ENCODE measurements at places on chromosomes 7 and 10. TPM values are rescaled to one million over a fixed set of nuclear protein-coding genes. Genes with fewer than 3 reads are reported as not detected.

The PTF1A gene
- not detected for total RNA-seq

The HYAL4 gene
- total RNA-seq, result not detected

The MICALL2 gene
- 0.94 TPM for total RNA-seq

The CUL2 gene
- total RNA-seq, result 36.9 TPM

The AASS gene
- total RNA-seq, result 10.8 TPM

The SAMD9L gene
- total RNA-seq, result 45.3 TPM

The LRIT1 gene
- total RNA-seq, result not detected

The CYP2C19 gene
- not detected for total RNA-seq

The FXYD4 gene
- not detected for total RNA-seq

The TMEM196 gene
- total RNA-seq, result not detected

The MMD2 gene
- not detected for total RNA-seq

The GALNT17 gene
- total RNA-seq, result not detected

GRCh38 chr10:122648599-122649428, 50.8 kb downstream of the C10orf120 start:
- DNase-seq, result peak; percentile 8

DNA sequence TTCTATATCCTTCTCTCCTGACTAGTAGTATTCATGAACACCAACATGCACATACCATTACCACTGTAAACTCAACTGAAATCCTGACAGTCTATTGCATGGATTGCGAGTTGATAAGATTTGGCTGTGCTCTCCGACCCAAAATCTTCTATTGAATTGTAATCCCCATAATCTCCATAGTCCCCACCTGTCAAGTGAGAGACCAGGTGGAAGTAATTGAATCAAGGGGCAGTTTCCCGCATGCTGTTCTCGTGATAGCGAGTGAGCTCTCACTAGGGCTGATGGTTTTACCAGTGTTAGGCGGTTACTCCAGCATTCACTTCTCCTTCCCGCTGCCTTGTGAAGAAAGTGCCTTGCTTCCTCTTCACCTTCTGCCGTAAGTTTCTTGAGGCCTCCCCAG, 261.8 kb downstream of the PHF14 start:
- DNase-seq, result no peak

DNA sequence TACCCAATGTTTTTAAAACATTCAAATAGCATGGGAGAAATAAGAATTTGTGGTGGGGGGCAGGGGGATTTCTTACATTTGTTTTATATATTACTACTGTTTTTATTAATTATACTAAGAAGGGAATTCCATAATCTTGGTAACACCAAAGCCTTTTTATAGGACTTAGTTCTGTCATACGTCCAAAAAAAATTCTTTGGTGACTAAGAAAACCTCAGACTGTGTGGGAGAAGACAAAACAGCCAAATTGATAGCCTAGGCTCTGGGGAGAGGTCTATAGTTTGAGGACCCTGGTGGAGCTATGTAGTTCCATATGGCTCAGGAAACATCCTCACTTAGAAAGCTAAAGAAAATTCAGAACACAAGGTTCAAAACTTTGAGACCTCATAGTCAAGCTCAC, 23.4 kb downstream of the ACSM6 start:
- no peak for DNase-seq

GRCh38 chr10:86366033-86366901, at the start of gene GRID1:
Gene GRID1 (minus strand): TSS chr10:86366795.
- DNase-seq, result peak; percentile 46

- no peak for DNase-seq
Measured at GRCh38 chr10:115539142-115539762, 446.1 kb downstream of the ATRNL1 start.

- DNase-seq, result no peak
Measured at GRCh38 chr7:28173531-28173930, 7.1 kb downstream of the JAZF1 start.

GRCh38 chr7:12607134-12607533, 36.6 kb downstream of the SCIN start:
- no peak for DNase-seq

DNA sequence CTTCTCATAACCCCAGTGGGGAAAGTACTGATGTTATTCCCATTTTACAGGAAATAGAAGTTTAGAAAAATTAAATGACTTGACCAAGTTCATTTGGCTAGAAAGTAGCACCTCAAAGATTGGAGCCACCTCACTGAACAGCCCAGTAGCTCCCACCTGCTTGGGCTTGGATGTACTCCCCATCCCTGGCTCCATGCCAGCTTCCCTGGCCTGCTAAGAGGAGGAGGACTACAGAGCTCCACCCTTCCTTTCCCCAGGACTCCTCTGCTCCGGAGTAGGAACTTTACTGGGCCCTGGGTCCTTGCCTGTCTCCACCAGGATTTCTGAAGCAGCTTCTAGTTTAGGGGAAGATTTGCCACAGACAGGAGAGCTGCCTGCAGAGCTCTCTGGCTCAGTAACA, 3.1 kb downstream of the HPS6 start:
- no peak for DNase-seq

GRCh38 chr7:157337316-157338149, 729 bp downstream of the DNAJB6 start:
- DNase-seq, result peak; percentile 71

DNA sequence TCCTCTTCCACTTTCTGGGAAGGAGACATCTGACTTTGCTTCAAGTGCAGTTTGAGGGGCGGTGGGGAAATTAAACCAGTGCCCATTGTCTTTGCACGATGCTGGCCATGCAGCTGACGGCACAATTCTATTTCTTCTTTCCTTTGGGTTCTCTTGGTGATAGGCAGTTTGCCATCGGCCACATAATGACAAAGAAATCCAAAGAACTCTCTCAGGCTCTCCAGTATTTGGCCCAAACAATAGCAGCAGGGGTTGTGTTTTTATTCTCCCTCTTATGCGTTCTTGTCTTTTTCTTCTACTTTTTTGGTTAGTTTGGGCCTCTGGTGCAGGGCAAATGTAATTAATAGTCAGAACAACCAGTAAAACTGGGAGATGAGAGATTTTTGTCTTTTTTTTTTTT, 147.0 kb downstream of the EMX2 start:
- no peak for DNase-seq

- no peak for DNase-seq
Measured at GRCh38 chr10:108254089-108254488, 1089.6 kb upstream of the SORCS1 start.

DNA sequence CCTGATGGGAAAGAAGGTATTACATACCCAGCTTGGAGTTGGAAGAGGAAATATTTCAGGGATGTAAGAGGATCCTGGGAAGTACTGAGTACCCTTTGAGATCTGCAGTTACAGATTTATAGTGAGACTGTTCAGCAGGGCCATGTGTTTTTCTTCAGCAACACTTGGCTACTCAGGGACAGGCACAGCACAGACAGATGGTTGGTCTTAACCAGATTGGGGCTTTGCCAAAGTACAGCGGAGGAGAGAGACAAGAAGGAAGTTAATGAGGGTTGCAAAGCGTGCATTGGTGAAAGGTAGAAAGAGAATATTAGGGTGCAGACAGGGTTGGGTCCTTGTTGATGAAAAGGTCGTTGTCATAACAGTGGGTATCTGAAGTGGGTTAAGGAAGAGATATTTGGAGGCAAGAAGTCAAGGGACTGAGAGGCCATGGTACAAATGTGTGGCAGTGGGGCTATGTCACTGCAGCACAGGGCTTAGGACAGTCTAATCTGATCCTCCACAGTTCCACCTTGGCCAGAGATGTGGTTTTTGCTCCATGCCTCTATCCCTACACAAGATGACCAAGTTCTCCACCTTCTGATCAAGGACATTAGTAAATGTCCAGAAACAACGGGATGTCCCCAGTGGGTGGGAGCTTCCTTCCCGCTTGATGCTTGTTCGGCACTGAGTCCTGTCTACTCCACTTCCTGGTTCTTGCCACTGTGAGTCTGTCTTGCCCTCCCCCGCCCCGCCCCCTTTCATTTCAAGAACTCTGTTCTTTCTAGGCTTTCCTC, 18.9 kb upstream of the DNAJC1 start:
- peak; percentile 48 for DNase-seq

- DNase-seq, result peak; percentile 50
Measured at GRCh38 chr7:24325708-24326107, 41.7 kb downstream of the NPY start.

DNA sequence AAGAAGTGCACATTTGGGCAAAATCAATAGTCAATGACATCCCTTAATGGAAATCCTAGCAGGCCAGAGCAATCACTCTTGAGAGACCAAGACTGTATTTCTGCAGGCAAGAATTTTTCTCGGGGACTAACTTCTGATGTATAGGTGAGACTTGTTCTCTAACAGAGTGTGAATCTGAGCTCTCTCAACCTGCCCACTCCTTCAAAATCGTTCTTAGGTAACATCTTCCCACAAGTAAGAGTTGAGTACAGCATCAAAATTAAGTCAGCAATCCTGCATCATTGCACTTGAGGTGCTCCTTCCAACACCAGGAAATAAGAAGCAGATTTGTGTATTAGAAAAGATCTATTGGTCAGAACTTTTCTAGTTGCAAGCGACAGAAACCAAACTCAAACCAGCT, 25.6 kb upstream of the GFRA1 start:
- no peak for DNase-seq

DNA sequence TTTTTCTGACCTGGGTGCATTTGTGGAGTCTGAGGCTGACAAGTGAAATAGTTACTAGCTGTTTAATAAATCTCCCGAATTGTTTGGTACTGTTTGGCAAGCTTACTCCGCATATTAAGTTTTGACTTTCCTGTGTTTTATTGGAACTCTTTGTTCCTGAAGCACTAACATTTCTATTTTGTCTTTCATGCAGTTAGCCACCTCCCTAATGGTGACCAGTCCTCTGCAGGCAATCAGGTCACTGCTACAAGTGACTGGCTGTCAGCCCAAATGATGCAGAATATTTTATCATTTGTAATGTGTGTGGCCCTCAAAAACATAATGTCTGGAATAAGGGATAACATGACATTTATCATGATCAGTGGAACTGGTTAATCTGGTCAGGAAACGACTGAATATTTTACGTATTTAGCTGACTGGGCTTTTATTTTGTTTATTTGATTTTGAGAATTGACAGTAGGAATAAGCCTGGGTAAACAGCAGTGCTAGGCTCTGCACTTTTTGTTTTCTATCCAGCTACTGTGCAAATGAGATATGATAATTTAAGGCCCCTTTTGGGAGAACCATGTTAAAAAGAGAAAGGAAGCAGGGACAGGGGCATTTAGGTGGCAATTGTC, 82.9 kb downstream of the ST7 start:
- DNase-seq, result no peak

DNA sequence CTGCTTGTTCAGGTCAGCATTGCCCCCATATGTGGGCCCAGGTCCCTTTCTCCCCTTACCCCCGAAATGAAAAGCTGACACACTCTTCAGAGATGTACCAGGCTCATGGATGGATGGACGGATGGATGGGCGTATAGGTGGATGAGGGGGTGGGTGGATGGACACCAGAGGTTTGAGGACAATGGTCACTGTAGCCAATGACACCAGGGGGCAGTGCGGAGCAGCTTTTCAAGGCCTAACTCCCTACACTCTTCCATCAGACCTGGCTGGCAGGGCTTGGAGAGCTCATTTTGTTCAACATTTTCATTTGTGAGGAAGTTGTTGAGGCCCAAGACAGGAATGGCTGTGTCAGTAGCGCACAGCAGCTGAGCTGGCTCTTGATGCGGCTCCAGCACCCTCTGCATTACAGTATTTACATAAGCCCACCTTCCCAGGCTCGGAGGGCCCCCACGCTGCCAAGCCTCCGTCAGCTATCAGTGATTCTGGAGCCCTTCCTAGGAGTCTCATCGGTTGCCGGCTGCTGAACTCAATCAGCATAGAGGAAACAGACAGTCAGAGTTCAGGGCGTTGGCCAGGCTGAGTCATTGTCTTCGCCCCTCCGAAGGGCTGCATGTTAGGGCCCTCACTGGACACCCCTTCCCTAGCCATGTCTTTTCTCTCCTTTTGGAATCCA, 11.6 kb upstream of the FFAR4 start:
- peak; percentile 53 for DNase-seq

- no peak for DNase-seq
Measured at GRCh38 chr10:111086574-111086973, 9.7 kb downstream of the ADRA2A start.

DNA sequence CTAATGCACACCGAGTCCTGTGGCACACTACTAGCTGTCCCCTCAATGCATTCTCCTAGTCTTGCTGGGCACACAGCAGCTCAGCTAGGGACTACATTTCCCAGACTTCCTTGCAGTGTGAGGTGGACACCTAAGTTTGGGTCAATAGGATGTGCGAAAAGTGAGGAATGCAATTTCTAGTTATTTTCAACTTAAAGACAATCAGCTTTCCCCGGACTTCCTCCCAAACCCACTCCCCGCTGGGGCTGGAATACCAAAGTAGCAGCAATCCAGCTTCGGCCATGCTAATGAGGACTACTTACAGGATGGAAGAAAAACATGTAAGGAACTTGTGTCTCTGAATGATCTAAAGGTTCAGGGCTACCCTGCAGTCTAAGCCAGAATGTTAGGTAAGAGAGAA, 286.4 kb upstream of the LRRN3 start:
- no peak for DNase-seq

- DNase-seq, result no peak
Measured at GRCh38 chr10:78255796-78256638, 222.4 kb downstream of the RPS24 start.

DNA sequence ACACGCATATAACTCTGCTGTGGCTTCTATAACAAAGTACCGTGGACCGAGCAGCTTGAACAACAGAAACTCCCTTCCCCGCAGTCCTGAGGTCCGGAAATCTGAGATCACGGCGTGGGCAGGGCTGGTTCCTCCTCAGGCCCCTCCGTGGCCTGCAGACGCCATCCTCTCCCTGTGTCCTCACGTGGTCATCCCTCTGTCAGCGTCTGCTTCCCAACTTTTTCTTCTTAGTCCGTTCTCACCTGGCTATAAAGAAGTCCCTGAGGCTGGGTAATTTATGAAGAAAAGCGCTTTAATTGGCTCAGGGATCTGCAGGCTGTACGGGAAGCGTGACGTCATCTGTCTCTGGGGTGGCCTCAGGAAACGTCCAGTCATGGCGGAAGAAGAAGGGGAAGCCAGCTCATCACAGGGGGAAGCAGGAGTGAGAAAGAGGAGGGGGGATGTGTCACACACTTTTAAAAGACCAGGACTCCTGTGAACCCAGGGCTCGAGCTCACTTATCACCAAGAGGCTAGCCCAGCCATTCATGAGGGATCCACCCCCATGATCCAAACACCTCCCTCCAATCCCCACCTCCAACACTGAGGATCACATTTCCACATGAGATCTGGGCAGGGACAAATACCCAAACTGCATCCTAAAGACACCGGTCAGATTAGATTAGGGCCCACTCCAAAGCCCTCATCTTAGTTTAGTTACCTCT, 91.2 kb upstream of the INSIG1 start:
- peak; percentile 85 for DNase-seq

DNA sequence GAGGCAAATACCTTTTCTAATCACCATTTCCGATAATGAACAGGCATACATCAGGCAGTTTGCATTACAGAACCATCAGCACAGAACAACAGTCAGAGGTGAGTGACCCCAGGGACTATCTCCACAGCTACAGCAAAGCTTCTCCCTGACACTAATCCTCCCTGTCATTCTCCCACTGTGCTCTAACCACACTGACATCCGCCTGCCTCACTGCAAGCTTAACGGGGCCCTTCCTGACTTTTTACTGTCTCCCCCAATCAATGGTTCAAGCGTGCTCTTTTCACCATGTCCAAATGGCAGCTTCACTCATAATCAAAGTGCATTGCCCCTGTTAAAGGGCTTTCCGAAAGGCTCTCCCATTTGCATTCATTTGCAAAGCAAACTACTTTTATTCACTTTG, 196.3 kb downstream of the DNAJC1 start:
- no peak for DNase-seq
